ENCODE measurements at places on chromosomes 2 and 18.

GRCh38 chr2:219676586-219676985 is 49.2 kb downstream of the SLC4A3 start:
- no peak for DNase-seq

GRCh38 chr2:217946051-217946450 is 56.7 kb downstream of the TNS1 start:
- DNase-seq: no peak

- no peak for DNase-seq
Measured at GRCh38 chr2:237171881-237172280, 86.2 kb downstream of the COPS8 start.

DNA sequence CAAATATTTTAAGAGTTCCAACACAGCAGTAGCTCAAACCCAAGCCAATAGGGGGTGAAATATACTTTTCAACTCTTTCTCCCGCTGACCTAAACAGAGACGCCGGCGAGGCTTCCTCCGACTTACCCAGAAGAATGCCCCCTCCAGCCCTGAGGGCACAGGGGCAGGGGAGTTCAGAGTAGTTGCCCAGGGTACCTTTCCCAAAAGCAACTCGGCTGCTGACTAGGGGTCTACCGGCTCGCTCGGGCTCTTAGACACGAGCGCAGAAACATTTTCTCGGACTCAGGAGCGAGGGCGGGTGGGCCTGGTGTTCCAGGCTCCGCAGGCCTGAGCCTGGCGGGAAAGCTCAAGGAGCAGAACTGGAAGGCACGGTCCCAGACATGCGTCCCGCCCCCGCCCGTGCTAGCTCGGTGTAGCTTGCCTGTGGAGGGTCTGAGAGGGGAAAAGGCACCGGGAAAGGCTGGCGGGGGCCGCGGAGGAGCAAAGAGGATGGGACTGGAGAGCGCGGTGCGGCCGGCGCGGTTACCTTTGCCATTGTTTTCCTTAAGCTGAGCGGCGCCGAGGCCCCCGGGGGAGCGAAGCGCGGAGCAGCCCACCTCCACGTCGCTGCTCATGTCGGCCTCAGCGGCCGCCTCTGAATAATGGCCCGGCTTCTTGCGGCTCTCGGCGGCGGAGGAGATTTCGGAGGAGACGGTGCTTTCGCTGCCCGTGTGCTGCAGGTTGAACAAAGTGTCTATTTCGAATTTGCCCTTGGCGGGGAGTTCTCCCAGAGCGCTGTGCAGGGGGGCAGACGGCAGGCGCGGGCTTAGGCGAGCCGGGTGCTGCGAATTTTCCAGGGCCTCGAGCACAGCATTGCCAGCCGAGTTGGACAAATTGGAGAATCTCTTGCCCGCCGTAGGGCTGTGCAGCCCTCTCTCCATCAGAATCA is 674 bp downstream of the EVX2 start:
- no peak for DNase-seq

- no peak for DNase-seq
Measured at GRCh38 chr2:44009136-44009735, 13.4 kb upstream of the LRPPRC start.

DNA sequence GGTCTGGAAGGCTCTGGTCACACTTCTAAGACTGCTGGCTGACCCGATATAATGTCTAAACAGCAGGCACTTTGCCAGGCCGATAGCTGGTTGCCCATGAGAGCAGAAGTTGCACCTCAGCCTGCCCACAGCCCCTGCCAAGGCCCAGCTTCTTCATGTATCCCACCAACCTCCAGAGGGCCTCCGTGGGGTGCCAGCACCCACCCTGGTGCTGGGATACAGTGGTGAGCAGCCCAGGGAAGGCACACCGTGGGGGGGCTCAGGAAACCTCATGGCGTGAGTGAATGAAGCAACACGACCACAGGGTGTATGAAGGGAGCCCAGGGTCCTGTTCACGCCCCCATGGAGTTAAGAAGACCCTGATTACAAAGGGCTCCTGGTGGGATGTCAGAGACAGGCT is 16.2 kb upstream of the GLI2 start:
- no peak for DNase-seq

DNA sequence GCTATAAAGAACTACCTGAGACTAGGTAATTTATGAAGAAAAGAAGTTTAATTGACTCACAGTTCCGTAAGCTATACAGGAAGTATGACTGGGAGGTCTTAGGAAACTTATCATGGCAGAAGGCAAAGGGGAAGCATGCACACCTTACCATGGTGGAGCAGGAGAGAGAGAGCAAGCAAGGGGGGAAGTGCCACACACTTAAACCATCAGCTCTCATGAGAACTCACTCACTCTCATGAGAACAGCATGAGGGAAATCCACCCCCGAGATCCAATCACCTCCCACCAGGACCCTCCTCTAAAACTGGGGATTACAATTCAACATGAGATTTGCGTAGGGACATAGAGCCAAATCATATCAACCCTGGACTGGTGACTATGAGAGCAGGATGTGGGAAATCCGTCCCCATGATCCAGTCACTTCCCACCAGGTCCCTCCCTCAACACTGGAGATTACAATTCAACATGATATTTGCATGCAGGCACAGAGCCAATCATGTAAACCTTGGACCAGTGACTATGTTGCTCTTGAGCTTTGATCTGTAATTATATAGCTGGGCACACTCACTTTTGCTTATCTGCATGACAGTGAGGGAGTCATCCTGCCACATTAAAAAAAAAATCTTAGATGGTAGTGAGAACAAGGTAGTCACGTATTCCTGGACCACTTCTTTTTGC is 12.9 kb downstream of the ADAM23 start:
- no peak for DNase-seq

GRCh38 chr18:32520771-32521170 is 50.1 kb upstream of the GAREM1 start:
- DNase-seq: no peak

GRCh38 chr2:184270660-184271059 is 327.7 kb upstream of the ZNF804A start:
- DNase-seq: no peak

GRCh38 chr2:215622837-215623236 is 187.0 kb upstream of the FN1 start:
- no peak for DNase-seq

GRCh38 chr2:67895227-67895941 is 167.4 kb downstream of the C1D start:
- DNase-seq: no peak

DNA sequence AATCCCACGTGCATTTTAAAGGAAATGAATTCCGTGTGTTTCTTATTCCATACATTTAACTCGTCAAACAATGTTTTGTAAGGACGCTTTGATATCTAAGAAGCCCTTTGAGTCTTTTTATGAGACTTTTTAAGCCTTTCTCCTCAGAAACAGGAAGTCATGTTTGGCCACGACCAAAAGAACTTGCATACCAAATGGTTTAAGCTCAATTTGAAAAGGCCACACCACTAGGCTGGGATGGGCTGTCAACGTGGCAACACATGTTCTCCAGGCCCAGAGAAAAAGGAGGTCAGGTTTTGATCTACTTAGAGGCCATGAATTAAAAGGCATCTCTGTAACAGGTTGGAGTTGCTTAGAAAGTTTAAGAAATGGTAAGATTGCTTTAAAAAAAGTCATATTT is 441.8 kb downstream of the CMPK2 start:
- no peak for DNase-seq

- no peak for DNase-seq
Measured at GRCh38 chr2:33616873-33617272, 17.8 kb upstream of the FAM98A start.

- no peak for DNase-seq
Measured at GRCh38 chr2:4358837-4359236, 655.5 kb downstream of the DCDC2C start.

GRCh38 chr2:16774980-16775898 is 109.6 kb upstream of the CYRIA start:
- DNase-seq: no peak

- DNase-seq: no peak
Measured at GRCh38 chr2:38540580-38541286, 62.0 kb downstream of the HNRNPLL start.

DNA sequence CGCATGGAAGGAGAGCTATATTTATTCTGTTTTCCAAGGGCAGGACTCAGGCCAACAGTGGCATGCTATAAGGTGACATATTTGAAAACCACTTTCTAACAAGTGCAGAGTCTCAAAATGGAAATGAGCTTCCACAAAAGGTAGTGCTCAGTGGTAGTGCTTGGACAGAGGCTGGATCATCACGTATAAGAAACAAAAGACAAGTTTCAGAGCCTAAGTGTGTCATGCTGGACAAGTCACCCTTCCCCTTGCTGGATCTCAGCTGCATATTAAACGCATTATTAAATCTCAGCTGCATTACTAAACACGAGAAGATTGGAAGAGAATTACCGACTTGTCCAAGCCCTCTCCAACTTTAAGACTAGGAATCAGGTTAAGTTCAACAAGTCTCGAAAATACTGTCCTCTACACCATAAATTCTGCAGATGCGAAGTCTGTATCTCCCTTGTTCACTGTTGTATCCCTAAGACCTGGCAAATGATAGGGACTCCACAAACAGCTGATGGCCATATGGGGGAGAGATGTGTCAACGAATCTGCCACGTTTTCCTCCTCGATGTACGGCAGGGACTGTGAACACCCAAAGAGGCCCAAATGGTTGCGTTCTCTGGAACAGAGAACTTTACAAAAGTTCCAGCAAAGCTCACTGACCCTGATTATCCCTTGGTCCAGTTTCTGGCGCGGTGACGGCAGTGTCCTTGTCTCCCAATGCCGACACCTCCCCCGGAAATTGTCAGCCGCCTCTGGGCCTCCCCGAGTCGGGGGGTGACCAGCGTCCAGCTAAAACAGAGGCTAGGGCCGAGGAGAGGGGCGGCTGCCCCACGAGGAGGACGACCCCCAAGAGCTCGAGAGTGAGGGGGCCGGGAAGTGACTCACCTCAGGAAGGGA is 611 bp downstream of the NOL10 start:
- no peak for DNase-seq

DNA sequence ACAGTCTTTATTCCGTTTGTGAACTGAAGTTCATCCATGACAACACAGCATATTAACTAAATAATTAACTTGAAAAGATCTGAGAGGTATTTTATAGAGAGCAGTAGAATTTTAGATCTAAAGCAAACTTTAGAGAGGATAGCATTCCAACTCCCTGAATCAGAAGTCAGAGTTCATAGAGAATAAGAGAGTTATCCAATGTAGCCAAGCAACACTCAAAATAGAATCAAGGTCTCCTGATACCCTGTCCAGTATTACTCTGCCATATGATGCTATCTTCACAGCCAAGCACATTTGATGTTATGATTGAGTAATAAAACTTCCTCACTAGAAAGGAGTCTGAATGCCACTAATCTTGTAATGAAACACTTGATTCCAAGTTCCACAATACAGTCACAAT is 55.5 kb downstream of the RIT2 start:
- DNase-seq: no peak

GRCh38 chr2:222423632-222424275 is 589 bp upstream of the SGPP2 start:
- peak; percentile 52 for DNase-seq

DNA sequence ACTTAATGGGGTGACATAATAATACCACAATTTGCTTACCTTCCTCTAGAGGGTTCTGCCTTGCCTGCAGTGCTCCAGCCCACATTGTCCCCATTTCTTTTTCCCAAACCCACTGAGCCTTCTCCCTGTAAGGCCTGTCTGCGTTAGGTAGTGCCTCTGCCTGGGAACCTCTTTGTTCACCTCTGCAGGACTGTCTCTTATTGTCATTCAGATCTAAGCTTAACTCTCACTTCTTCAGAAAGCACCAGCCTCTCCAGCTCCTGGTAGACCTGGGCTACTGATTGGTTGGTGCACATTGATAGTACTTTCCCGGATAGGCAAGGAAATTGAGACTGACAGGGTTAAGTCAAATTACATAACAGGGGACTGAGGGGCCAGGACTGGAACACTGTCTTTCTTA is 49.1 kb downstream of the CCDC85A start:
- no peak for DNase-seq

DNA sequence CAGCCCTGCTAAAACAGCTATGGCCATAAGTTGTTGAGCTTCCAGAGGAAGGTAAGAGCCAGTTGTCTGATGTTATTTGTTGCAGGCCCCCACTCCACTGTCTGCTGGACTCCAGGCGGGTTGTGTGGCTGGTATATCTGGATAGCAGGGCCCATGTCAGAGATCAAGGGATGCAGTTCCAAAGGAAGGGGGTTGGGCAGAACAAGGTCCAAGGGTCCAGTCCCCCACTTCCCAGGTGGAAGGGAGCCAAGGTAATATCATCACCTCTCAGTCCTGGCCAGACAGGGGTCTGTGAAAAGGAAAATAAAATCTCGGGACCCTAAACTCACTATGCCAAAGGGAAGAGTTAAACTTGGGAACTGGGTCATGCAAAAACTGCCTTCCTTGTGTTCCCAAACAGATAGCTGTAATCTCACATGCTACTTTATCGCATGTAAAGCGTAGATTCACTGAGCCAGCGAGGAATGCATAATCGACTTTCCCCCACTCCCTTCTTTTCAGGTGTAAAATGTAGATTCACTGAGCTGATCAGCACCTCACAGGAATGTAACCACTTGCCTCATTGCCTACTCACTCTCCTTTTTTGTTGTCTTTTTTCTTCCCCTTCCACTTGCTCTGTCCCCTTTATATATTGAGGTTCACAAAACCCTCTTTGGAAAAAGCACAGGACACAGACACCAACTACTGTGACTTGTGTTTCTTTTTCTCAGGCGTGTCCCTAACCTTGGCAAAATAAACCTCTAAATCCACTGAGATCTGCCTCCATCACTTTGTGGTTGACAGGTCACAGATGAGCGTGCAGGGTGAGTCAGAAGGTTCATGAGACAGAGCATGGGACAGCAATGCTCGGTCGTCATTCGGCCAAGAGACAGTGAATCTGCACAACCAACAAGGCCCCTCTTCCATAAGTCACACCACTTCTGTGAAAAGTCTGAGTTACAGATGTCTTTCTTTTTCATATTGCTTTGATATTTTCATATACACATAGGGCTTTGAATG is 255.3 kb upstream of the SIX2 start:
- no peak for DNase-seq

DNA sequence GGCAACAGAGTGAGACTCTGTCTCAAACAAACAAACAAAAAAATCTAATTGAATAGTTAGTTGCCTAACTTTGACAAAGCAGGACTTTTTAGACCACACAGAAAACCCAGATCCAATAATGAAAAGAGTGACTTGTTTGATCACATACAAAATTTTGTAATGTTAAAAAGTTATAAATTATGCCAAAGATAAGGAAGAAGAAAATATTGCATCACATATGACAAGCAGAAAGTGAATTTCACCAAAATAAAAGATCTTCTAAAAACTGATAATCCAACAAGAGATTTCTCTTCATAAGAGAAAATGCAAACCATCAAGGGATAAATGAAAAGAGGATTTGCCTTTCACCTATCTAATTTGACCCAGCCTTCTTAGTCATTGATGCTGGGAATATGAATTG is 2.8 kb upstream of the RMP24 start:
- no peak for DNase-seq

Data from stimulated activated CD4-positive, alpha-beta T cell treated with anti-CD3 and anti-CD28 coated beads, Interleukin-2, amount 100 ng/mL, for 48 hours (primary cell).